Endothelial cell (in vitro differentiated cells): ENCODE measurements at places on chromosomes 12 and 14. TPM values are rescaled to one million over a fixed set of nuclear protein-coding genes. Genes with fewer than 3 reads are reported as not detected.

- peaks cover 30% of the 10 kb centered on the region for H3K4me1 ChIP-seq
- peaks cover 4% of the 10 kb centered on the region for H3K27me3 ChIP-seq
- H3K27ac ChIP-seq, result peak overlapping the region; percentile 88
- peak overlapping the region; percentile 37 for H3K4me3 ChIP-seq
These were observed 33.1 kb downstream of the NPC2 start for GRCh38 chr14:74459976-74460375.

- H3K36me3 ChIP-seq, result no peaks in the 10 kb centered on the region
- H3K27ac ChIP-seq, result no peak overlapping the region
- peaks cover 3% of the 10 kb centered on the region for H3K4me1 ChIP-seq
- no peak for DNase-seq
These were observed 121.8 kb downstream of the BBS10 start for GRCh38 chr12:76226397-76226796.

DNA sequence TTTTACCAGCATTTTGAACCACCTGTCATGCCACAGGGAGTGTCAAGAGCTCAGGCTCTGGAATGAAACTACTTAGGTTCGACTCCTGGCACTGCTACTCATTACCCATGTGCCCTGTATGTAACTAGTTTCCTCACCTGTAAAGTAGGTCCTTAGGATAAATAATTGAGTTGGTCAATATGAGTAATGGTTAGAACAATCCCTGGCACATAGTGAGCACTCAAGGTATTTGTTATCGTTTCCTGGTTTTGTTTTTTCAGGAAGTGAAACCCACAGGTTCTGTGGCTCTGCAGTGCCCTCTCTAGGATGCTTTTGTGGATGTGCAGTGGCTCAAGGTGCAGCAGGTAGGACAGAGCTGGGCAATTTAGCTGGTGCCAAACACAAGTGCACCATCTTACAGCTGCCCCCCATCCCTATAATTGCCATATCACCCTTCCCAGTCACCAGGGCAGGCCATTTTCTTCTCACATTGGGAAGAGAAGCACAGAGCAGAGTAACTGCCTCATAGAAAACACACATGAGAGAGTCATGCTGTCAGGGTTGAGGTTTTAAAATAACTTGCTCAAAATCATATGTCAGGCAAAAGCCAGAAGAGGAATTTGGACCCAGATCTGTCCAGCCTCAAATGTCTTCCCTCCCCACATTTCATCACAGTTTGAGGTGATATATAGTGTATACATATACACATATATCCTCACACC lies 297.5 kb downstream of the RPAP3 start:
- no peaks in the 10 kb centered on the region for H3K36me3 ChIP-seq
- peak; percentile 8 for DNase-seq
- H3K4me1 ChIP-seq, result no peaks in the 10 kb centered on the region
- H3K27ac ChIP-seq, result no peak overlapping the region

GRCh38 chr12:57771873-57772428 lies at the start of gene METTL1:
METTL1 (minus strand) TSS chr12:57772105; CDS start chr12:57772083, 22 bp downstream.
- H3K27ac ChIP-seq, result peak within 1 kb of the TSS; percentile 91
- peaks cover 14% of the 10 kb centered on the region for H3K4me1 ChIP-seq
- peaks cover 14% of the 10 kb centered on the region for H3K36me3 ChIP-seq
- peak; percentile 90 for DNase-seq

GRCh38 chr12:91877022-91877421 lies 268.6 kb downstream of the BTG1 start:
- peaks cover 14% of the 10 kb centered on the region for H3K4me1 ChIP-seq
- DNase-seq, result no peak
- H3K27ac ChIP-seq, result no peak overlapping the region

- H3K4me3 ChIP-seq, result no peak overlapping the region
- peaks cover 5% of the 10 kb centered on the region for H3K4me1 ChIP-seq
- no peak overlapping the region for H3K27ac ChIP-seq
These were observed 287.0 kb upstream of the FKBP4 start for GRCh38 chr12:2507814-2508213.

- H3K27ac ChIP-seq, result no peak overlapping the region
- peaks cover 8% of the 10 kb centered on the region for H3K36me3 ChIP-seq
- H3K4me3 ChIP-seq, result no peak overlapping the region
- no peak for DNase-seq
- no peaks in the 10 kb centered on the region for H3K4me1 ChIP-seq
- no peaks in the 10 kb centered on the region for H3K27me3 ChIP-seq
These were observed 12.4 kb downstream of the PPM1H start for GRCh38 chr12:62922539-62922938.

DNA sequence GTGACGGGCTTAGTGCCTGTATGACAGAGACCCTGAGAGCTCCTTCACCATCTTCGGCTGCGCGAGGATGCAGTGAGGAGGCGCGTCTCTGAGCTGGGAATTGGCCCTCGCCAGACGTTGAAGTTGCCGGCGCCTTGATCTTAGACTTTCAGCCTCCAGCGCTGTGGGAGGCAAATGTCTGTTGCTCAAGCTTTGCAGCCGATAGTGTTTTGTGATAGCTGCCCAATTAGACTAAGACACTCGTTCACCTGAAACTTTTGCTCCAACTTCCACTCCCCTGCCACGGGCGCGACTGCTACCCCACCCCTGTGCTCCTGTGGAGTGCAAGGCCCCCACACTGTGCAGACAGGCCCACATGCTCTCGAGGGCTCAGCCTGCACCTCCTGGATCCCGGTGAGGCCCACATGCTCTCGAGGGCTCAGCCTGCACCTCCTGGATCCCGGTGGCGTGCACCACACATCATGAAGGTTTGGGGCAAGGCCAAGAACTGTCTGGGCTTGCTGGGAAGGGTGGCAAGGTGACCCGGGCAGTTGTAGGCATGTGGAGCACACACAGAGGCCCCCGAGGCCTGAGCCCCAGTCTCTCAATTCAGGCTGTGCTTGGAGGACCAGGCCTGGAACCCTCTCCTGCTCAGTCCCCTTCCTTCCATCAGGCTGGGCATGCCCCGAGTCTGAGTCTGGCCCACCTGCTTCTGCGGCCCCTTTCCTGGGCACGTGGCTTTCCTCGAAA lies 324.6 kb downstream of the TMEM121 start:
- no peak overlapping the region for H3K4me3 ChIP-seq
- DNase-seq, result no peak
- H3K36me3 ChIP-seq, result peaks cover 28% of the 10 kb centered on the region
- H3K4me1 ChIP-seq, result no peaks in the 10 kb centered on the region
- no peak overlapping the region for H3K27ac ChIP-seq

- DNase-seq, result no peak
- peaks cover 20% of the 10 kb centered on the region for H3K4me1 ChIP-seq
- H3K27me3 ChIP-seq, result peaks cover 4% of the 10 kb centered on the region
- H3K27ac ChIP-seq, result peak overlapping the region; percentile 72
These were observed 18.6 kb downstream of the DDX24 start for GRCh38 chr14:94062344-94062940.

DNA sequence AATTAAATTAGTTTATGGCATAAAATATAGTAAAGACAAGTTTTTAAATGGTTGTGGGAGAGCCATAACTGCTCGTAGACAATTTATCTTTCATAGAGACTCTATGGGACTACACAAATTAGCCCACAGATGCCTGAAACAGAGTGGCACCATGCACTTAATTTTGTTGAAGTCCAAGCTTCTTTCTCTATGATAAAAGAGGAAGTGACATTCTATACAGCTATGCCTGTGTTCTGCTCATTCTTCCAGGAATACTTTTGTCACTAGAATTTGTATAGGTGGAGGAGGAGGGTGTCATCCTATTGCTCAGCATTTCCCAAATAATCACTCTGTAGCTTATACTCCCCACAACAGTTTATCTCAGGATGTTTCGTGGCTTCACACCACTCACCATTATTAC lies 43.7 kb upstream of the KICS2 start:
- no peaks in the 10 kb centered on the region for H3K27me3 ChIP-seq
- no peak for DNase-seq
- H3K27ac ChIP-seq, result no peak overlapping the region

DNA sequence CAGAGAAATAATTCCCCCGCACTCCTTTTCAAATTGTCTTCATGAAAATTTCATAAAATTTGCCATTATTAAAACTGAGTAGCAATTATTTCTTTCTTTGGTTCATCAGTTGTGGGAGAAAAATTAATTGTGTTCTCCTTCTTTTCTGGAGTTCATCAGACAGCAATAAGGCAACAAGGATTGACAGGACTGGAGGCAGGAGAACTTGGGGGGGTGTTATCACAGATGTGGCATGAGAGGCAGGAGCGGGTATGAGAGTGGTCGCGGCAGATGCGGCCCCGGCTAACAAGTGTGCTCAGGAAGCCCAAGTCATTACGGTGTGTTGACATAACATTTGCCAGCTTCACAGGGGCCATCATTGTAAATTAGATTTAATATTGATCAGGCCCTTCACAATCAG lies 306.6 kb upstream of the TMPO start:
- no peak overlapping the region for H3K27ac ChIP-seq
- DNase-seq, result no peak
- no peak overlapping the region for H3K4me3 ChIP-seq
- H3K36me3 ChIP-seq, result no peaks in the 10 kb centered on the region

GPR135 gene
- 1.5 TPM for total RNA-seq

HOMEZ gene
- total RNA-seq, result 21.7 TPM

DPF3 gene
- 3.0 TPM for total RNA-seq
